ENCODE measurements at places on chromosomes 6 and 20.

- DNase-seq, result no peak
Measured at GRCh38 chr20:58012731-58013510, 215.5 kb downstream of the ANKRD60 start.

GRCh38 chr6:52728394-52728793 lies 34.9 kb downstream of the GSTA2 start:
- DNase-seq, result no peak

DNA sequence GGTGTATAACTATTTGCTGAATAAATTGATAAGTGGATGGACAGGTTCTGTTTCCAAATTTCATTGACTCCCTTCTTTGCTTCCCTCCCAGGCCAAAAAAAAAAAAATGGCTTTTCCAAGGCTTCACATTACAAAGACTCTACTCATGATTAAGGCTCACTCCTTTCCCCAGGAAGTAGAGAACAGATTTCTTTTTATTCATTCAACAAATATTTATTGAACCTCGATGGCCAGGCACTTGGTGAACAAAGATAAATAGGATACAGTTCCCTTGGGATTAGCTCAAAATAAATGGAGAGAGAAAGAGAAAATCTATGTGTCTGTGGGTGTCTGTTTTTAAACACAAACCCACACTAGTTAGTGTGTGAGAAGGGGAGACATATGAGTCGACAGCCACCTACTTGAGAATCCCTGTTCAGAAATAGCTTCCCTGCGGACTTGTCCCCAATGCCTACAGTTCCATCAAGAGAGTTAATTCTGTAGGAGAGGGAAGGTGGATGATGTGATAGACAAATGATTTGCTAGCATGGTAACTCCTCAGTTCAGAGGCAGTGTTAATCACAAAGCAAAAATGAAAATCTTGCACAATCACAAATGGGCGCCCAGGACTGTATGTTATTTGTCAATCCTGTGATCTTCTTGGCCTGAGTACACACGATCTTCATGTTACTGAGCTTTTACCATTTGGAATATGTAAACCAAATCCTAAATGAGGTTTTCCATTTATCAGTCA lies 20.3 kb downstream of the TRAF3IP2 start:
- DNase-seq, result no peak

DNA sequence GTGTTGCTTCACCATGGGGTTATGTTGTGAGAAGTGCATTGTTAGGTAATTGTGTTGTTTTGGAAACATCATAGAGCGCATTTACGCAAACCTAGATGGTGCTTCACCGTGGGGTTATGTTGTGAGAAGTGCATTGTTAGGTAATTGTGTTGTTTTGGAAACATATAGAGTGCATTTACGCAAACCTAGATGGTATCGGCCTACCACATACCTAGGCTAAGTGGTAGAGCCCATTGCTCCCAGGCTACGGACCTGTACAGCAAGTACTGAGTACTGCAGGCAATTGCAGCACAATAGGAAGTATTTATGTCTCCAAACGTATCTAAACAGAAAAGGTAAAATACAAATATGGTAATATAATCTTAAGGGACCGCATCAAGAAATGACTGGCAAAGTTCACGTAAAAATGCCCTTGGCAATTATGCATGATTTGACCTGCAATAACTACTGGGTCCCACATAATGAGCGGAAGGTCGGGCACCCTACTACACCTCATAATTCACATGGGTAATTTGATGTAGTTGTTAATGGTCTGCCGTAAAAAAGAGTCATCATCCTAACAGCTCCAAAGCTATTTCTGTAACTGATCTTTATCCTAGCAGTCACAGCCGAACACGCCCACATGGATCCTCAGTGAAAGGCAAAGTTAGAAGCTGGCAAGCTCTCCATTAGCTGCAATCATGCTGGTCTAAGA lies 76.0 kb downstream of the RSPH3 start:
- DNase-seq, result peak; percentile 81

- no peak for DNase-seq
Measured at GRCh38 chr20:9369557-9369956, 144.8 kb upstream of the LAMP5 start.

DNA sequence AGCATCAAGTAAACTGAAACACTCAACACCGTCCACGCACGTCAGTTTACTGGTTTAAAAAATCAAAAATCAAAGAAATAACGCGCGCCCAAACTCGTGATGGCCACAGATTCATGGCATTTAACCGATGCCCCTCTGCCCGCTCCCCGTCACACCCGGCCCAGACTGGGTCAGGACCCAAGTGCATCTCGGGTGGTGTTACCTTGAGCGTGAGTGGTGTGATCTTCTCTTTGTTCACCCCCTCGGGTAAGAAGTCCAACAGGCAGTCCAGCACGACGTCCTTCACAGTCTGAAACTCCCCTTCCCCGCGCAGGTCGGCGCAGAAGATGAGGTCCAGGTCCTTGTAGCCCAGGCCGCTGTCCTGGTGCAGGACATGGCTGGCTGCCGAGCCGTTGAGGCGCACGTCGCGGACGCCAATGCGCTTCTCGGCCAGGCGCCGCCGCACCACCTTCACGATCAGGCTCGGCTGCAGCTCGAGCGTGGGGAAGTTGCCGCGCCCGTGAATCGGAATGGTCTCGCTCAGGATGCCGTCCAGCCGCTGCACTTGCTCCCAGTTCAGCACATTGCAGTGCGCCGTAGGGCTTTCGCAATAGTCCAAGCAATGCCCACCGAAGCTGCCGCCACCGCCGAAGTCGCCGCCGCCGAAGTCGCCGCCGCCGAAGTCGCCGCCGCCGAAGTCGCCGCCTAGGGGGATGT lies 945 bp downstream of the TENT5A start:
- peak; percentile 49 for DNase-seq

- DNase-seq, result no peak
Measured at GRCh38 chr6:90449311-90449710, 137.6 kb downstream of the MAP3K7 start.

DNA sequence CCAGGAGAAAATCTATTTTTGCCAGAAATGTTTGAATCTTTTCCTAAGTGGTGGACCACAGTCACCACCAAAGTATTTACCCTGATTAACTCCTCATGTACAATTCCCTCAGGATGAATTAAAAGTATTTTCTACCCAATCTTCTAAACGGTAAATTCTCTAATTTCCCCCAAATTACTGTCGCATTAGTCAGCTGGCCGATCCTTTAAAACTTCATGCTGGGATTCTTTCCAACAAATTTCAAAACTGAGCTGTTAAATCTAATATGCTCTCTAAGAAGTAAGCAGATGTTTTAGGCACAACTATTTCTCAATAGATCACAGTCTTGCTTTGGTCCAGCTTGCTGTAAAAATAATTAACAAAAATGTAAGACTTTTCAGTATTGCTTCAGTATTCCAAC lies 447.2 kb downstream of the FRK start:
- DNase-seq, result no peak

- DNase-seq, result no peak
Measured at GRCh38 chr20:51211191-51211590, 188.3 kb upstream of the KCNG1 start.

DNA sequence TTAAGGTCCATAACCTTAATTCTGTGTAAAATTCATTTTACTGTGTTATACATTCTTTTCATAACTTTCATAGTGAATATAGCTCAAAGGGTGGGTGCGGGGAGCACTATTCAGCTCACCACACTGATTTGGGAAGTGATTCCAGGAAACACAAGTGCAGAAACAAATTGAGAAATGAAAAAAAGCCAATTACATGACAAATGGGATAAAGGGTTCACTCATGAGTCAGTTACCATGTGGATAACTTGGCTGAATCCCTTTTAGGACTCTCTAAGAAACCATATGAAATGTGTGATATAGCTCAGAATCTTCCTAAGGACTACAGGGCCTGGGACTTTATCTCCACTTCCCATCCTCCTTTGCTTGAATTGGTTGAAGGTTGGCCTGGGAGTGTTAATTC lies 3.1 kb upstream of the BTN2A1 start:
- no peak for DNase-seq

All from ELF-1 (cell line).